ENCODE measurements at places on chromosomes 13 and 19.

DNA sequence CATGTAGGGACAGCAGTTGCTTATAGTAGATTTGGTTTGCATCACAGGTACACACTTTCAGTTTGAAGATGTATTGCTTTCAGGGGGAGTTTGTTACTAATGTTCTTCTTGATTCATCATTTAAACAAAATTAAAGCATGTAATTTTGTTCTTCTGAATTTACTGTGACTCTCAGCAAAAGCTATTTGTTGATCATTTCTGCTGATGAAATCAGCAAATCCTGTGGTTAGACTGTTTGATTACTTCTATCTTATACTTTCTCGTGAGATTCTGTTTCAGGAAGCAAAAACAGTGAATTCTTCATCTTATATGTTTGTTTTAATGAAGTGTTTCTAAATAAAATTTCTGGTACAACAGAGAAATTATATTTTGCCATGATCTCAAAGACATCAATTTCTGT is 497.6 kb downstream of the GPC6 start:
- no peak for DNase-seq

GRCh38 chr19:16418597-16418962 is 53.2 kb downstream of the EPS15L1 start:
- DNase-seq = no peak

DNA sequence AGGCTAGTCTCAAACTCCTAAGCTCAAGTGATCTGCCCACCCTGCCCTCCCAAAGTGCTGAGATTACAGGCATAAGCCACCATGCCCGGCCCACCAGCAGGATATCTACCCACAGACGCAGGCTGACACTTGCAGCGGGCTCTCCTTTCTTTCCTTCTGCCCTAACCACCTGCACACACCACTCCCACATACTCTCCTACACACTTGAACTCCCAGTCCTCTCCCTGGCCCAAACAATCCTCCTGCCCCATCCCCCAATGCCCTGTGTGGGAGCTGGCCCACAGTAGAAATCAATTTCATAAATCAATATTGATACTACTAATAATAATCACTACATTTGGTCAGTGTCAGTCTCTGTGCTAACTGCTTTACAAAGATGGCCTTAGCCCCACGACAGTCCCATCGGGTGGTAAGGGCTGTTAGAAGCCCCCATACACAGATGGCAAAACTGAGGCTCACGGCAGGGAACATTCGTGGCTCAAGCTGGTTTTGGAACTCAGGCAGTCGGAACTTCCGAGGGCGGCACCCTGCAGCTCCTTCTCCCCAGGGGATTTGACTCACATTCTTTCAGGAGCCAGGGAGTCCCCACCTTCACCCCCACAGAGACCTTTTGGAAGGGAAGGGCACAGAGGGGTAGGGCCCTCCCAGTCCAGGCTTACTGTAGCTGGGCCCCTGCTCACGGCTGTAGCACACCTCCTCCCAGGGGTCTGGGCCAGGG is 3.4 kb upstream of the DPF1 start:
- no peak for DNase-seq

DNA sequence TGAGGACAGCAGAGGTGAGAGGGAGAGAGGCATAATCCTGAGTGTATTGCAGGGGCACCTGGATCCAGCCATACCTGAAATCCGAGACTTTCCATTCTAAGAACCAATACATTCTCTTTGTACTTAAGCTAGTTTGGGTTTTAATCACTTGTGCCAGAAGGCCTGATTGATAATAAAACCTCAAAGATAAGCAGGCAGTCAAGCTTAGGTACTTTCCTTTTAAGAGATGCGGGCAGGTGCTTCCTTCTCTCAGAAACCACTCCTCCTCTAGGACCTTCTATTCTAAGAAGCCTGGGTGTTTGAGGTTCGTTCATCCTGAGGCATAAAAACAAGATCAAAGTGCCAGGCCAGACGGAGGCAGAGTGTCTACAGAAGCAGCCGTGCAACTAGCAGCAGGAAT is 22.2 kb downstream of the FAM187B start:
- no peak for DNase-seq

DNA sequence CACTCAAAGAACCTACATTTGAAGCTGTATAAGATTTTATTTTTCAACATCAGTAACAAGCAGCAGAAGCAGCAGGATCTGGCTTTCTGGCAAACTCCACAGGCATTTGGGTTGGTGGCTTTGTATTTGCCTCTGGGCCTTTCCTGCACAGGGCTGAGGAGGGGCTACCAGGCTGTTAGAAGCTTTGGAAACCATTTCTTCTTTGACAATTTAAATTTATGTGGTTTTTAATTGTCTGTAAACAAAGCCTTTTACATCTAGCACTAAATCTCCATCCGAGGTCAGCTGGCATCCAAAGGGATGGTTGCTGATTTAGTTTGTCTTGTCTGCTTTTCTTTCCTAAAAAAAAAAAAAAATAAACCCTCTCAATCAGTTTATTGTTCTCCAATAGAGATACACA is 127.5 kb upstream of the OBI1 start:
- no peak for DNase-seq

DNA sequence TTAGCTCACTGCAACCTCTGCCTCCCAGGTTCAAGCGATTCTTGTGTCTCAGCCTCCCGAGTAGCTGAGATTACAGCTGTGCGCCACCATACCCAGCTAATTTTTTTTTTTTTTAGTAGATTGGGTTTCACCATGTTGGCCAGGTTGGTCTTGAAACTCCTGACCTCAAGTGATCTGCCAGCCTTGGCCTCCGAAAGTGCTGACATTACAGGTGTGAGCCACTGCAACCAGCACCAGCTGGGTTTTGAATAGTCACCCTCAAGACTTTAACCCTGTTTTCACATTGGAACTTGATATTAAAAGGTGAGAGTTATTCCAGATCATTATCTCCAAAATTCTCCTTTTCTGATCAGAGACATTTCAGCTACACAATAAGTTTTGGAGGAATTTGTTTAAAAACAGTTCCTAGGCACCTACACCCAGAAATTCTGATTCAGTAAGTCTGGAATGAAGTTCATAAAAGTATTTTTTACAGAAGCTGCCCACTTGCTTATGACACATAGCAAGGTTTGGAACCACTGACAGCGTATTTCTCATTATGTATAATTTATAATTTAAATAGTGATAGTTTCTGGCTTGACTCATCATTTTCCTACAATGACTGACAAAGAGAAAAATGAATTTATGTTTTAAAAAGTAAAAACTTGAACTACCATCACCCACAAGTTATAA is 417.3 kb downstream of the DIAPH3 start:
- DNase-seq = no peak

DNA sequence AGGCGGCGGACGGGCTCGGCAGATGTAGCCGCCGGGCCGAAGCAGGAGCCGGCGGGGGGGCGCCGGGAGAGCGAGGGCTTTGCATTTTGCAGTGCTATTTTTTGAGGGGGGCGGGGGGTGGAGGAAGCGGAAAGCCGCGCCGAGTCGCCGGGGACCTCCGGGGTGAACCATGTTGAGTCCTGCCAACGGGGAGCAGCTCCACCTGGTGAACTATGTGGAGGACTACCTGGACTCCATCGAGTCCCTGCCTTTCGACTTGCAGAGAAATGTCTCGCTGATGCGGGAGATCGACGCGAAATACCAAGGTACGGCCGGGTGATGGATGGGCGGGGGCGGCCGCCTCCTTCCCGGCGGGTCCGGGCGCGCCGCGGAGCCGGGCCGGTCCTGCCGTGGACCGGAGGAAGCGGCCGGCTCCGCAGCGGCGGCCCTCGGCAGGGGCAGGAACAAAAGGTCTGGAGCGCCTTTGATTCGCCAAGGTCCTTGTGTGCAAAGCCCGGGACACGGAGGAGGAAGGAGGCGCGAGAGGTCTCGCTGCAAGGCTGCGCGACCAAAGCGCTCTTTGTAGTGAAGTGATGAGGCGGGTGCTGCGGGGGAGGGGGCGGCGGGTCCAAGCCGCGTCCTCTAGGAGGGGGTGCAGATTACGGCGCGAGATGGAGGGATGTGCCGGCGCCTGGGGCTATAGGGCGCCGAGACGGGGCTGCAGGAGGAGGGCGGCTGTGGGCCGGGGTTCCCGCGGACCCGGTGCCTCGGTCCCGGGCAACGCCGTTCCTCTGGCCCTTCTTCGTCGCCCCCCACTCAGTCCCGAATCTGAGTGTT is 689 bp downstream of the ING1 start:
- DNase-seq = peak; percentile 54

- no peak for DNase-seq
Observed at GRCh38 chr19:12949363-12950283, 4.0 kb downstream of the RAD23A start.

DNA sequence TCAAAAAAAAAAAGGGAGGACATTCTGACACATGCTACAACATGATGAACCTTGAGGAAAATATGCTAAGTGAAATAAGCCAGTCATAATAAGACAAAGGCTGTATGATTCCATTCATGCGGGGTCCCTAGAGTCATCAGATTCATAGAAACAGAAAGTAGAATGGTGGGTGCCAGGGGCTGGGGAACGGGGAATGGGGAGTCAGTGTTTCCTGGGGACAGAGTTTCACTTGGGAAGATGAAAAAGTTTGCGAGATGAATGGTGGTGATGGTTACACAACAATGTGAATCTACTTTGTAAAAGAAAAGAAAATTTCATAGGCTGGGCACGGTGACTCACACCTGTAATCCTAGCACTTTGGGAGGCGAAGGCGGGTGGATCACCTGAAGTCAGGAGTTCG is 6.1 kb upstream of the CLEC4G start:
- no peak for DNase-seq

DNA sequence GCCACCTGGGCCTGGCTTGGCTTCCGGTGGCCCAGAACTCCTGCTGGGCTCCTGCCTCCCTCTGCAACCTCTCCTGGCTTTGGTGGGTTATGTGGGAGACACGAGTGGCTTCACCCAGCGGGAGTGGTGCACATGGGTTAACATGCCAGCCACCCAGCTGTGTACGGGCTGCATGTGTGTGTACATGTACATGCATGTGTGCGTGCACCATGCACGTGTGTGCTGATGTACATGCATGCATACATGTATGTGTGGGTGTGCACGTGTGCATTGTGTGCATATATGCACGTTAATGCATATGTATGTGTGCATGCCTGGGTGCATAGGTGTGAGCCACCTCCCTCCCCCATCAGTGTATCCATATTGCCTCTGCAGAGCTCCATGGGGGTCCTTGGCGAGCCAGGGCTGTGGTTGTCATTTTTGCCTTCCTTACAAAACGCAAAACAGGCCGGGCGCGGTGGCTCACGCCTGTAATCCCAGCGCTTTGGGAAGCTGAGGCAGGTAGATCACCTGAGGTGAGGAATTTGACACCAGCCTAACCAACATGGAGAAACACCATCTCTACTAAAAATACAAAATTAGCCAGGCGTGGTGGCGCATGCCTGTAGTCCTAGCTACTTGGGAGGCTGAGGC is 12.5 kb downstream of the GNA11 start:
- no peak for DNase-seq

DNA sequence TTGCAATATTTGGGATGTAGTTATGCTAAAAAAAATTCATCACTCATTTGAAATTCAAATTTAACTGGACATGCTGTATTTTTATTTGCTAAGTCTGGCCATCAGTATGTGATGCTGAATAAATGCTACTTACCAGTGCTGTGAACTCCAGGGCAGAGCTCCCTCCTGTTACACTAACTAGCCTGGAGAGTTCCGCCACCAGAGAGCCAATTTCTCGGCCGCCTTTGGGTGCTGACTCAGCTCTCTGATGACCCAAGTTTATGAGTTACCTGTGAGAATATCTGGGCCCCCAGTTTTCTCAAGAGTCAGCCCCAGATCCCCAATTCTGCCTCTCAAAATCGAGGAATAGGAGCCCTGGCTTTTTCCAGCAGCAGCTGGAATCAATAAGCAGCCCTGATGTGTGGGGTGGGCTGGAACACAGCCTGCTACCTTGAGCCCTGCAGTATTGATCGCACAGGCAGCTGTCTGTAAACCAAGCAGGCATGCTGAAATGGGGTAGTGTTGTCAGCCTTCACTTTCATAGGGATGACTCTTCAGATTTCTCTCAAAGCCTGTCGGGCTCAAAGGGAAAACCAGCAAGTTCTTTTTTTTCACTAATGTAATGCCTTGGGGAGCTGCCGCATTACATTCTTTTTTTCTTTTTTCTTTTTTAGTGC is 113.7 kb downstream of the DNAJC15 start:
- DNase-seq = no peak

DNA sequence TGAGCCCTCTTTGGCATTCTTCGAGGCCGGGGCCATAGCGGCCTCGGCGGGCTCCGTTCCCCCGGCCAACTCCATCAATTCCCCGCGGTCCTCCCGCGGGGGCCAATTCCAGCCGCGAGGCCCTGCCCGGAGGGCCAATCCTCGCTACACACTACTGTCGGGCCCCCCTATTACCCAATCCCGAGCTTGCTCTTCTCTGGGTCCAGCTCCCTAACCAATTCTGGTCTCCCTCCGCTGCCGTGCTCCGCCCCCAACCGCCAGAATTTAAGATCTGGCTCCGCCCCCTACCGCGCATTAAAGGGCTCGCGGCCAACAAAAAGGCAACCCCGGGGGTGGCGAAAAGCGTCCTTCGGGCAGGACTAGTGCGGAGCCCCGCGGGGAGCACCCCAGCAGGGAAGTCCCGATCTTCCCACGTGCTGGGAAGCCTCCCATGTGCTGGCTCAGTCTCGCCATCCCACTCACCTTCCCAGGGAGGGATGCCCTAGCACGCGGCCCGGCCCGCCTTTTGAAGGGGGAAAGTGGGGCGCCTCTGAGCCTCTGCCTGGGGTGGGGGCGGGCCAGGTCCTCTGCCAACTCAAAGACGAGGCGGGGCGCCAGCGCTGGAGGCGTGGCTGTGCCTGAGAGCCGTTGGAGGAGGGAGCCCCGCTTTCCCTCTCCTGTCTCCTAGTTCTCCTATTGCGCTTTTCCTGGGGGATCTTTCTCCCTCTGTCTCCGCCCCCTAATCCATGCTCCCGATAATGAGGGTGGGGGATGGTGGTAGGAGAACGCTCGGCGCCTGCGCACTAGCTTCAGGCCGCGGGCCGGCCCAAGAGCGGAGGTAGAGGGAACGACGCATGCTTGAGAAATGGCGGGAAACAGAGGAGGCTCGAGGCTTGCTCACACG is 3.5 kb downstream of the LIPE start:
- DNase-seq = peak; percentile 91

DNA sequence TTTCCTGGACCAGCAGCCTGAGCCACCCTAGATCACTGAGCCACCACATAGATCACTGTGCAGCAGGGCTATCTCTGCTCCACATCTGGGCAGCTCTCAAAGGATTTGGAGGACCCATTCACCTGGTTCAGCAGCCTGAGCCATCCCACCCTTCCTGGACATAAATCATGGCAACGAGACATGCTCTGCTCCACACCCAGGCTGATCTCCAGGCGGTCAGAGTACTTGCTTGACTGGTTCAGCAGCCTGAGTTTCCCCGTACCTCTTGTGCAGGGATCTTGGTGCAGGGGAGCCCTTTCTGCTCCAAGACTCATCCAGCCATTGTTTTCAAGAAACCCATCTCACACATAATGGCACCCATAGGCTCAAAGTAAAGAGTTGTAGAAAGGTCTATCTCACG is 195.3 kb downstream of the LIG4 start:
- DNase-seq = no peak

DNA sequence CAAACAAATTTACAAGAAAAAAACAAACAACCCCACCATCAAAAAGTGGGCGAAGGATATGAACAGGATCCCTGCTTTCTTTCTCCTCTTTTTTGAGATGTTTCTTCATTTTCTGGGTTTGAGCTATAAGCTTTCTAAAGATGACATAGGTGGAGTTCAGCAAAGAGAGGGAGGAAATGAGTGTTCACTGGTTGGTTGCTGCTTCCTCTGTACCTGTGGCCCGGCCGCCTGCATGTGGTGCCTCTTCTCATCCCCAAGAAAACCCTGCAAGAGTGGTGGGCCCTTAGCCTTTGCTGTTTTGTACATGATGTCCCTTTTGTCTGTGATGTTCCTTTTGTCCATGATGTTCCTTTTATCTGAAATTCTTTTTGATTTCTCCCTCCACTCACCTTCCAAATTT is 178.4 kb upstream of the SERP2 start:
- no peak for DNase-seq

GRCh38 chr13:81872581-81872980 is 1531.7 kb upstream of the SPRY2 start:
- DNase-seq = no peak

Data from stimulated activated CD4-positive, alpha-beta T cell treated with anti-CD3 and anti-CD28 coated beads, Interleukin-1b, Interleukin-23, amount 100 ng/mL, for 4 hours (primary cell).